T-cell (primary cell): ENCODE measurements at places on chromosomes 4 and X.

DNA sequence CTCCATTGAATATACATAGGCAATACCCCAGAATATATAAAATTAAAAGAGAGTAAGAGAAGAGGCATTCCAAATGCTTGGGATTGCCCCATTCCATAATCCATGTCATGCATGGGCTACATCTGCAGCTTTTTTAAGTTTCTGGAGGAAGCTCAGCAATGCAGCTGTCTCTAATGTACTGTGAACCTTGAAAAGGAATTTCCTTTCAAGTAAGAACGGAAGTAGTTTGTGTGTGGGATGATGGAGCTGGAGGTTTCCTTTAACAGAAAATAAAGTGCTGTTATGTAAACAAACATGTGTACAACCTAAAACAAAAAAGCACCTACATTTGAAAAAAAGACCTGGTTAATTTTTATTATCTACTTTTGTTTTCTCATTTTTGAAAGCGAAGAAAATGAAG lies 303.5 kb downstream of the BMPR1B start:
- H3K36me3 ChIP-seq, result no peaks in the 10 kb centered on the region
- H3K27ac ChIP-seq, result no peak overlapping the region
- no peaks in the 10 kb centered on the region for H3K4me1 ChIP-seq
- no peaks in the 10 kb centered on the region for H3K27me3 ChIP-seq
- no peak for DNase-seq

- H3K4me3 ChIP-seq, result no peak overlapping the region
- no peaks in the 10 kb centered on the region for H3K27me3 ChIP-seq
- H3K27ac ChIP-seq, result no peak overlapping the region
- no peaks in the 10 kb centered on the region for H3K36me3 ChIP-seq
- no peaks in the 10 kb centered on the region for H3K4me1 ChIP-seq
Observed at GRCh38 chr4:136088211-136088867, 1444.0 kb downstream of the PCDH18 start.

DNA sequence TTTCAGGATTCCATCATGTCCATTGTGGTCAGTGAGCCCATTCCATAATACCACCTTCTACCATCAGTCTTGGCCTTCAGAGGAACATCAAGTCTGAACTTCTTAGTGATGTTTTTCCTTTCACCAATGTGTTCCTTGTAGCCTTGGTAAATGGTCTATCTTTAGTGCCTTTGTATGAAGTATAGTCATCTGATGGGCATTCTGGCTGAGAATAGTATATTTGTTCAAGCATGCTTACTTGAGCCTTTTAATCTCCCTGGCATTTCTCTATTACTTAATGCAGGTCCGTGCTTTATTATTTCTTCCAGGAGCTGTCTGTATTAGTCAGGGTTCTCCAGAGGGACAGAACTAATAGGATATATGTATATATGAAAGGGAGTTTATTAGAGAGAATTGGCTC lies 99.7 kb downstream of the TLL1 start:
- no peak overlapping the region for H3K27ac ChIP-seq
- no peak for DNase-seq
- H3K4me3 ChIP-seq, result no peak overlapping the region
- H3K27me3 ChIP-seq, result no peaks in the 10 kb centered on the region
- no peaks in the 10 kb centered on the region for H3K36me3 ChIP-seq

DNA sequence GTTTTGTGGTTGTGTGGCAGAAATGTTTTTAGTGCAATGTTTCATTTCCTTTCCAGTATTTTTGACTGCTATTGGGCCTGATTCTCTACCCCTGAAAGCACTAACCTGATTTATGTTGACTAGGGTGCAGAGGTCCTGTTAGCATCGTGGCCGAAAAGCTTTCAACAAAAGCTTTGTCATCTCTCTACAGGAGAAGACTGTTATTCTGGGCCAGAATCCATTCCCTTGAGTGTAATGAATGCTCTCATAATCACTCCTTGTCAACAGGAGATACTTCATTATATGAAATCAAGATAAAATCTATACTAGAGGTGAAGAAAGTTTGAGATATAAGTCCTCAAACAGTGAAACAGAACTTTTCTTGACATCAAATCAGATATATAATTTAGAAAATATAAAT lies 195.5 kb downstream of the ZNF330 start:
- no peak overlapping the region for H3K27ac ChIP-seq
- no peaks in the 10 kb centered on the region for H3K36me3 ChIP-seq
- DNase-seq, result no peak
- H3K4me3 ChIP-seq, result no peak overlapping the region
- H3K27me3 ChIP-seq, result no peaks in the 10 kb centered on the region

- H3K36me3 ChIP-seq, result no peaks in the 10 kb centered on the region
- peak overlapping the region; percentile 70 for H3K4me3 ChIP-seq
- H3K27ac ChIP-seq, result no peak overlapping the region
- H3K4me1 ChIP-seq, result peaks cover 6% of the 10 kb centered on the region
- H3K27me3 ChIP-seq, result no peaks in the 10 kb centered on the region
- DNase-seq, result no peak
Observed at GRCh38 chrX:63561425-63561824, 210.3 kb upstream of the SPIN4 start.

GRCh38 chr4:64780664-64781063 lies 371.4 kb upstream of the TECRL start:
- no peaks in the 10 kb centered on the region for H3K36me3 ChIP-seq
- no peaks in the 10 kb centered on the region for H3K27me3 ChIP-seq
- DNase-seq, result no peak
- no peak overlapping the region for H3K27ac ChIP-seq
- no peaks in the 10 kb centered on the region for H3K4me1 ChIP-seq

DNA sequence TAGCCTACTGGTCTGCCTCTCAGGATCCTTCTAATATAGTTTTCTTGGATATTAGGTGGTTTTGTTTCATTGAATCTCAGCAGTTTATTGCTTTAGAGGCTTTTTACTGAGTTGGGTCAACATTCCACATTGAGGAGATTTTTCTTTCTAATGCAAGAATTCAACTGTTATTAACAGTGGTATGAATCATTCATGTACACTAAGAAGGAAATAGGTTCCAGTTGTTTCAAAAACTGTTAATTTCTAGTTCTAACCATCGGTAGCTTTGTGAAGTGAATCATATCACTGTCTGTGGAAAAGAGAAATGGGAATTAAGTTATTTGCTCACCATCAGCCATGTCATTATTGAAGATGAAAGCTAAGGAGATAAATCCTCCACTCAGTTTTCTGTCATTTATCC lies 331.5 kb downstream of the RPA4 start:
- H3K4me1 ChIP-seq, result no peaks in the 10 kb centered on the region
- no peaks in the 10 kb centered on the region for H3K36me3 ChIP-seq
- no peak overlapping the region for H3K4me3 ChIP-seq
- H3K27me3 ChIP-seq, result no peaks in the 10 kb centered on the region

GRCh38 chr4:141309874-141310273 lies 89.2 kb downstream of the ZNF330 start:
- H3K4me1 ChIP-seq, result no peaks in the 10 kb centered on the region
- DNase-seq, result no peak
- H3K27ac ChIP-seq, result no peak overlapping the region

DNA sequence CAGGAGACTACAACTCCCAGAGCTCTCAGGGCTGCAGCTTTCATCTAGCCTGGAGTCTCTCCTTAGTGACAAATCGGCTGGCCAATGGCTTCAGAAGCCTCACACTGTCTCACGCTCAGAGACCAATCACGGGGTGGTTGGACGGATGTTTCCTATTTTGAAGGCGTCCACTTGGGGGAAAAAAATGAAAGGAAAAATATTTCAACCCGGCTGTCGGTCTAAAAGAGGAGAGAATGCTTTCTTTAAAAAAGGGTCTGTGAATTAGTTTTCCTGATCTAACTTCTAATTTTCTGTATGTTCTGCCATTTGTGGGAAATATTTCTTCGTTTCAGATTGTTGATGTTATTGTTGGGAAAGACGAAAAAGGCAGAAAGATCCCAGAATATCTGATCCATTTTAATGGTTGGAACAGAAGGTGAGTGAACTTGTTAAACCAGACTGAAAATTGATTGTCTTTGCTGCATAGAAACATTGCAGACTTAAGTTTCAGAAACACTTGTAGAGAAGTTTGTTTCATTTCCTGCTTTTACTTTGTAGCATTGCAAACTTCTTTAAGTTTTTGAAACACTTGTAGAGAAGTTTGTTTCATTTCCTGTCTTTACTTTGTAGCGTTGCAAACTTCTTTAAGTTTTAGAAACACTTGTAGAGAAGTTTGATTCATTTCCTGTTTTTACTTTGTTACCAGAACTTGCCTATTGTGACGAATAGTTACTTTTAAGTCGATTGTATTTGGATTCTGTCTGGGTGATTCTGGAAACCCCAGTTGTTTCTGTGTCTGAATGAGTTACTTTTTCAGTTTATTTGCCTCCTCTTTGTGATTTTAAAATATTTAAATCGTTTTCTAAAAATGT lies 1.6 kb downstream of the MSL3 start:
- H3K36me3 ChIP-seq, result no peaks in the 10 kb centered on the region
- H3K27me3 ChIP-seq, result no peaks in the 10 kb centered on the region
- H3K4me3 ChIP-seq, result peak overlapping the region; percentile 87
- H3K4me1 ChIP-seq, result peaks cover 12% of the 10 kb centered on the region

DNA sequence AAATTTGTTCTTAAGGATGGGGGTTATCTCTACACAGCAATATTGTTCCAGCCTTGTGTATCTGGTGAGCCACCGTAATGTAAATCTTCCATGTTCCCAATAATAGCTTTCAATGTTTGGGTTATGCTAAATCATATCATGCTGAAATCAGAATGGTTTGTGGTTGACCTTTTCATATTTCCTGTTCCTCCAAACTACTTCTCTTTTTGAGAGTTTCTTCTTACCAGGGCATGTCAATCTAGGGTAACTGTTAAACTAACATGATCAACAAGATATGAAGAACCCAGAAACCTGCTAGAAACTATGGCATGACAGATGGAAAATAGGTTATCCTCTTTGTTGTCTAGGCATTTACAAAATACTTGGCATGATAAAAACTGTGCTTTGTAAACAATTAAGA lies 22.0 kb downstream of the TNMD start:
- DNase-seq, result no peak
- H3K27me3 ChIP-seq, result no peaks in the 10 kb centered on the region
- no peaks in the 10 kb centered on the region for H3K4me1 ChIP-seq
- no peak overlapping the region for H3K4me3 ChIP-seq
- no peaks in the 10 kb centered on the region for H3K36me3 ChIP-seq

GRCh38 chr4:70556856-70557255 lies 35.2 kb upstream of the AMBN start:
- no peak overlapping the region for H3K4me3 ChIP-seq
- no peaks in the 10 kb centered on the region for H3K27me3 ChIP-seq
- DNase-seq, result no peak
- H3K27ac ChIP-seq, result no peak overlapping the region

- H3K4me1 ChIP-seq, result no peaks in the 10 kb centered on the region
- no peak overlapping the region for H3K4me3 ChIP-seq
- H3K27ac ChIP-seq, result no peak overlapping the region
- H3K36me3 ChIP-seq, result peaks cover 13% of the 10 kb centered on the region
- DNase-seq, result no peak
Observed at GRCh38 chr4:184755278-184755677, 21.4 kb upstream of the CENPU start.

DNA sequence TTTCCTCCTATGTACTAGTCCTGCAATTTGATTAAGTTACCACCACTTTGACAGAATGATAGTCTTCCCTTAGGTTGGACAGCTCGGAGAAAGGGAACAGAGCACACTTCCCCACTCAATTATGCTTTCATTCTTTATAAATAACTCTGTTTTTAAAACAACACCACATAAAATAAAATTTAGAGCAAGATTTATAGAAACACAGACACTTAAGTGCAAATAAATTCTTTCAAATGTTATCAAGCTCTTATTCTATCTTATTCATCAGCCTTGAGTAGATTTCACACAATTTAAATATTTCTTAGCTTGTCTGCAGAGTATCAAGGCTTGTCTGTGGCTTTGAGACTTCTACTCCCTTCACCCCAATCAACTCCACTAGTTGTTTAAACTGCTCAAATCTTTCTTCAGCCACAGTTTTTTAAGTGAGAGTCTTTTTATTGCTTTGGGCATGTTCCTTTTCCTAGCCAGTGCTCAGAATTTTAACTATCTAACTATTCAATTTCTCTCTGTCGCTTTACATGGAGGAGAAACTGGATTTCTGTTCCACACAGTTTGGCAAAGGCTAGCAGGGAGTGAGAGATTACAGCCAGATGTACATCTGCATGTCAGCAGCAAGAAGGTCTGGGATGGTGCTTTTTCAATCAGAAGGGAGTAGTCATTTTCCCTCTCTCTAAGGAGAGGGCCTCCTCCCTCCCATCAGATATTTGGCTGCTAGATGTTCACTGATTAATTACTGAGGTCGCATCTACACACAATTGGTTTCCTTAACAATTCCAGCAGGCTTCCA lies 53.1 kb upstream of the PLAC1 start:
- H3K27me3 ChIP-seq, result no peaks in the 10 kb centered on the region
- DNase-seq, result no peak
- H3K4me1 ChIP-seq, result no peaks in the 10 kb centered on the region
- no peak overlapping the region for H3K4me3 ChIP-seq
- no peak overlapping the region for H3K27ac ChIP-seq
- no peaks in the 10 kb centered on the region for H3K36me3 ChIP-seq

DNA sequence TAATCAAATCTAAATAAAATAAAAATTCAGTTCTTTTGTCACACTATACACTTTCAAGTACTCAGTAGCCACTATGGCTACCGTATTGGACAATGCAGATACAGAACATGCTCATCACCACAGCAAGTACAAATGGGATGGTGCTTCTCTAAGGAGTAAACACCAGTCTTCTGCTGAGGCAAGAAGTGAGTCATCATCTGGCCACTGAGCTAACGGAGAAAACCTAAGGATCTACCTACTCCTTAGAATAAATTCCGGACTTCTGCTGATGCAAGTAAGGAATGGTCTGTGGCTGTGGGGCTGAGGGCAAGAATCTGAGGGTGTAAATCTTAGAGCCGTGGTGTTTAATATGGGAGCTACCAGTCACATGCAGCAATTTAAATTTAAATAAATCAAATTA lies 11.3 kb upstream of the RBMXL3 start:
- no peaks in the 10 kb centered on the region for H3K27me3 ChIP-seq
- H3K4me1 ChIP-seq, result no peaks in the 10 kb centered on the region
- no peaks in the 10 kb centered on the region for H3K36me3 ChIP-seq
- H3K27ac ChIP-seq, result no peak overlapping the region
- H3K4me3 ChIP-seq, result no peak overlapping the region
- DNase-seq, result no peak

DNA sequence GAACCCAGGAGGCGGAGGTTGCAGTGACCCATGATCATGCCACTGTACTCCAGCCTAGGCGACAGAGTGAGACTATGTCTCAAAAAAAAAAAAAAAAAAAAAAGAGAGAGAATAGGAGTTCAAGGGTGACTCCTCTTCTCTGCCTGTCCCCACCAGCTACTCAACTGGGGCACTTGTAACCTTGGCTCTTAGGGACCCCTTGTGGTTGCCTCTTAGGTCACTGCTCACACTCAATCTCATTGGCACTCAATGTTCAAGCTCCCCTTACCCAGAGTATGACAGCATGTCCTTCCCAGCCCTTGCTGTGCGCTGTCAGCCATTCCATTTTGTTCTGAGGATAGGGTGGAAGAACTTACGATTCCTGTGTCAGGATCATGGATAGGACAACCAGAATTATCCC lies 82.4 kb upstream of the BEND4 start:
- H3K36me3 ChIP-seq, result no peaks in the 10 kb centered on the region
- no peak for DNase-seq
- no peak overlapping the region for H3K27ac ChIP-seq
- no peaks in the 10 kb centered on the region for H3K27me3 ChIP-seq

GRCh38 chrX:40875476-40875875 lies 140.1 kb upstream of the MED14 start:
- H3K4me1 ChIP-seq, result no peaks in the 10 kb centered on the region
- DNase-seq, result no peak
- H3K4me3 ChIP-seq, result no peak overlapping the region
- H3K36me3 ChIP-seq, result no peaks in the 10 kb centered on the region
- no peaks in the 10 kb centered on the region for H3K27me3 ChIP-seq
